ENCODE measurements at places on chromosomes 7 and 10. TPM values are rescaled to one million over a fixed set of nuclear protein-coding genes. Genes with fewer than 3 reads are reported as not detected.

POLR3A gene
- 27.5 TPM for total RNA-seq

GRCh38 chr7:150520145-150520544 is 5.5 kb downstream of the GIMAP7 start:
- DNase-seq, result no peak

LRRN3 gene
- total RNA-seq, result 0.34 TPM

AGAP4 gene
- 25.8 TPM for total RNA-seq

GRCh38 chr10:123157210-123157609 is 3.0 kb downstream of the BUB3 start:
- DNase-seq, result no peak

HOXA6 gene
- not detected for total RNA-seq

IMPDH1 gene
- total RNA-seq, result 54.2 TPM

AGFG2 gene
- total RNA-seq, result 7.4 TPM

- no peak for DNase-seq
Observed at GRCh38 chr7:127478024-127478355, 85.5 kb upstream of the ZNF800 start.

DNA sequence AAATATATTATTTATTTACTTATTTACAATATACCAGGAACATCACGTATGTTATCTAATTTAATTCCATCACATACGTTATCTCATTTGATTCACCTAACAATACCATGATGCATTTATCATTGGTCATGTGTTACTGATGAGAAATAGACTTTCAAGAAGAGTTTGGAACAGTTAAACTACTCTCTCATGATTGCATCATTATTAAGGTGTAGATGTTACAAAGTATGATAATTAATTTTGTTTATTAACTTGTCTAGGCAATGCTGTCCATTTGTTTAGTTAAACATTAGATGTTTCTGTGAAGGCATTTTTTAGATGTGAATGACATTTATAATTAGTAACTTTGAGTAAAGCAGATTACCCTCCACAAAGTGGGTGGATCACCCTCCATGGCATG is 32.0 kb upstream of the PCDH15 start:
- no peak for DNase-seq

DNA sequence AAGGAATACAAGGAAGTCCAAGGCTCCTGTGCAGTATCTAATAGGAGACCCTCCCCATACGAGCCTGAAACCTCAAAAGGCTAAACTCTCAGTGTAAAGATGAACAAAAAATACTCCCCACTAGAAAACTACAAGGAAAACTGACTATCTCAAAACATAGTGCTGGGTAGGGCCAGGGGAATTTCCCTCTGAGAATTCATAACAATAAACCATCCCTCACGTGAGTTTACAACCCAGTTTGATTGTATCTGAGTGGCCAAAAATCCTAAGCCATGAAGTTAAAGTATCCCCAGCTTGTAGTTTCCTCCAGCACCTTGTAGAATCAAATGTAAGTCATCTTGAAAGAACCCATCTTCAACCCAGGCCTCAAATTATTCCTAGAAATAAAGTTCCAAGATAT is 293.4 kb downstream of the CELF2 start:
- no peak for DNase-seq

SPDYE9 gene
- not detected for total RNA-seq

GRCh38 chr10:58755340-58755610 is 242.6 kb downstream of the BICC1 start:
- DNase-seq, result no peak

DNA sequence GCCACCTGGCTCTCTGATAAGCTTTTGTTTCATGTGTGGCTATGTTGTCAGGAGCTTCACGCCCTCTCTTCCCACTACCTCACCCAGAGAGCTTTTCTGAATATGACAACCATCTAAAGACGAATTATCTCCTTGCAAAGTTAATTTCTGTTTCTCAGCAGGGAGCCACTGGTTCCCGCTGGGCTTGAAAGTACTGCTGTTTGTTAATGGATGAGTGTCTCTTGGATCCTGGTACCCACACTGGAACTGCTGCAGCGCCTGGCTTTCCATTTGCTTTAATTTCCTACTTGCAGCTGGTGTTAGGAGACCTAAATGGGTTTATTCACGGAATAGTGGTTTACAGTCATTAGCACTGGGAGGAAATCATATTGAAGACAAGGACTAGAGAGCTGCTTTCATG is 267.9 kb upstream of the LRGUK start:
- no peak for DNase-seq

CTAGE4 gene
- total RNA-seq, result 23.3 TPM
